Right atrium auricular region (tissue), 2 donors: ENCODE measurements at places on chromosomes 11 and 22. TPM values are rescaled to one million over a fixed set of nuclear protein-coding genes. Genes with fewer than 3 reads are reported as not detected.
A peak's percentile ranks its signal among the peaks of the same experiment; 100 is the strongest.

- no peak for DNase-seq
- peak overlapping the region; percentile 49 for H3K27ac ChIP-seq
- H3K4me3 ChIP-seq: no peak overlapping the region
- H3K36me3 ChIP-seq: no peaks in the 10 kb centered on the region
Measured at GRCh38 chr11:64687643-64688533, 35.1 kb downstream of the NRXN2 start.

DNA sequence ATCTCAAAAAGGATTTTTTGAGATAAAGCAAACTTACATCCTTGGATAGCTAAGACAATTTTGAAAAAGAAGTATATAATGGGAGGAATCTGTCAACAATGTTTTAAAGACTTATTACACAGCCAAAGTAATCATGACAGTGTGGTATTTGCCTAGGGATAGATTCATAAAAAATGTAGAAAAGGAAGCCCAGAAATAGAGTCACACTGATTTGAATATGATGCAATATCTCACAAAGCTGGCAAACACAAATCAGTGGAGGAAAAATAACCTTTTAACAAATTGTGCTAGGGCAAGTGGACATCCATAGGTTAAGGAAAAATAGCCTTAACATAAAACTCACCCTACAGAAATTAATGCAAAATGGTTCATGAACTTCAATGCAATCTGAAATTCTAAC lies 6.0 kb downstream of the XKR3 start:
- no peak overlapping the region for H3K27ac ChIP-seq
- H3K27me3 ChIP-seq: no peaks in the 10 kb centered on the region

DNA sequence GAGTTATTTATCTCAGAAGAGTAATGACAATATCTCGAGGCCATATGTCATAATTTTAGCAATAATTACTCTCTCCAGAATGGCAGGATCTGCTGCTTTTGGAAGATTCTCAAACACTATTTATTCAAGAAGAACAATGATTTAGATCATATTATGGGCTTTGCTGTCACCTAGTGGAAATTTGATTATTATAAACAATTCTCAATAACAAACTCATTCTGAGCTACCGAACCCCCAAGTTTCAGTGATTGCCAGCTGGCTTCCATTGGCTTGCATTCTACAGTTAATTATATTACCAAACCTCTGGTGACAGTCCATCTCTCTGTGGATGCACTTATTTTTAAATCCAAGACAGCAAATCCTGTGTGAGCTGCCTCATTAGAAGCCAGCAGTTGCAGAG lies 27.9 kb upstream of the SLC36A4 start:
- no peak for DNase-seq
- H3K4me1 ChIP-seq: no peaks in the 10 kb centered on the region
- H3K27ac ChIP-seq: no peak overlapping the region
- no peaks in the 10 kb centered on the region for H3K36me3 ChIP-seq

The ZBTB16 gene
- 65.5 TPM for total RNA-seq

The RIBC2 gene
- total RNA-seq: not detected

- H3K4me3 ChIP-seq: no peak overlapping the region
- peaks cover 91% of the 10 kb centered on the region for H3K36me3 ChIP-seq
- no peaks in the 10 kb centered on the region for H3K4me1 ChIP-seq
- DNase-seq: no peak
Measured at GRCh38 chr22:40314041-40314440, 32.3 kb upstream of the ADSL start.

The BACE1 gene
- total RNA-seq: 20.3 TPM

The MPZL2 gene
- total RNA-seq: 13.8 TPM

GRCh38 chr22:44192098-44192815 lies 11.5 kb downstream of the PARVG start:
- no peak overlapping the region for H3K27ac ChIP-seq
- no peaks in the 10 kb centered on the region for H3K4me1 ChIP-seq
- H3K27me3 ChIP-seq: no peaks in the 10 kb centered on the region
- H3K4me3 ChIP-seq: no peak overlapping the region

GRCh38 chr11:11010624-11011127 lies 152.8 kb upstream of the ZBED5 start:
- H3K4me3 ChIP-seq: no peak overlapping the region
- H3K27ac ChIP-seq: no peak overlapping the region
- peaks cover 10% of the 10 kb centered on the region for H3K4me1 ChIP-seq
- H3K27me3 ChIP-seq: no peaks in the 10 kb centered on the region
- DNase-seq: peak; percentile 61

- H3K27me3 ChIP-seq: no peaks in the 10 kb centered on the region
- peak; percentile 100 for DNase-seq
- peak within 1 kb of the TSS; percentile 86 for H3K4me3 ChIP-seq
- H3K27ac ChIP-seq: peak within 1 kb of the TSS; percentile 90
- peaks cover 44% of the 10 kb centered on the region for H3K36me3 ChIP-seq
Measured at GRCh38 chr11:57324886-57325734, at the start of gene TNKS1BP1. Gene TNKS1BP1 (minus strand): TSS chr11:57324952. CDS start chr11:57321885, 3,067 bp downstream.

The SNAP29 gene
- 20.8 TPM for total RNA-seq

- H3K27me3 ChIP-seq: no peaks in the 10 kb centered on the region
- H3K27ac ChIP-seq: no peak overlapping the region
- H3K36me3 ChIP-seq: no peaks in the 10 kb centered on the region
- peak; percentile 76 for DNase-seq
- no peak overlapping the region for H3K4me3 ChIP-seq
- H3K4me1 ChIP-seq: no peaks in the 10 kb centered on the region
Measured at GRCh38 chr11:15911377-15912044, 444.8 kb downstream of the SOX6 start.

The MICAL2 gene
- 77.6 TPM for total RNA-seq

The OR5B21 gene
- not detected for total RNA-seq

- no peak overlapping the region for H3K4me3 ChIP-seq
- peak; percentile 83 for DNase-seq
- H3K27ac ChIP-seq: no peak overlapping the region
Measured at GRCh38 chr22:26679003-26679629, 21.7 kb downstream of the MIAT start.

The CAPRIN1 gene
- total RNA-seq: 102 TPM

The RAG2 gene
- total RNA-seq: not detected

- no peaks in the 10 kb centered on the region for H3K27me3 ChIP-seq
- H3K36me3 ChIP-seq: no peaks in the 10 kb centered on the region
- no peak overlapping the region for H3K27ac ChIP-seq
- H3K4me3 ChIP-seq: no peak overlapping the region
- no peaks in the 10 kb centered on the region for H3K4me1 ChIP-seq
- no peak for DNase-seq
Measured at GRCh38 chr11:76610371-76610770, 60.2 kb downstream of the LRRC32 start.

The TMEM191C gene
- 1.3 TPM for total RNA-seq

- no peak overlapping the region for H3K27ac ChIP-seq
- H3K36me3 ChIP-seq: no peaks in the 10 kb centered on the region
- H3K4me1 ChIP-seq: no peaks in the 10 kb centered on the region
- H3K27me3 ChIP-seq: no peaks in the 10 kb centered on the region
Measured at GRCh38 chr11:16335236-16335962, 20.9 kb downstream of the SOX6 start.

- no peak for DNase-seq
- H3K36me3 ChIP-seq: no peaks in the 10 kb centered on the region
- H3K4me3 ChIP-seq: no peak overlapping the region
- H3K4me1 ChIP-seq: no peaks in the 10 kb centered on the region
- H3K27me3 ChIP-seq: no peaks in the 10 kb centered on the region
- H3K27ac ChIP-seq: no peak overlapping the region
Measured at GRCh38 chr11:14079011-14079410, 116.5 kb downstream of the SPON1 start.

DNA sequence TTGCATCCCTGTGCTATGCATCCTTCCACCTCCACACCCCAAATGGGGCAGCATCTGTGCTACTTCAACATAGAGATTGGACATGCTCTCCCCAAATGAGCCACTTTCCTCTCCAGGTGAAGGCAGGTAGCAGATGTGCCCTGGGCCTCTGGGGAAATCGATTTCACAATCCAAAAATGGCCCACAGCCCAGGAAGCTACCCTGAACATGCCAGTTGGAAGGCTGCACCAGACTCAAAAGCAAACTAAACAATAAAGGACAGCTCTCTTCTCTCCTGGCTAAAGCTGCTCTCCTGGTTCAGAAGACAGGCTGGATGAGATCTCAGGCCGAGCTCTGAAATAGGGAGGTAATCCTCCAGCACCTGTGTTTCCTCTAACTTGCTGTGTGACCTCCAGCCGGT lies 19.7 kb downstream of the ISX start:
- no peak overlapping the region for H3K27ac ChIP-seq
- DNase-seq: no peak
- no peaks in the 10 kb centered on the region for H3K27me3 ChIP-seq
- H3K4me1 ChIP-seq: no peaks in the 10 kb centered on the region
- H3K4me3 ChIP-seq: no peak overlapping the region

The UFD1 gene
- 22.7 TPM for total RNA-seq

GRCh38 chr11:45926001-45926401 lies 3.5 kb downstream of the LARGE2 start:
- H3K36me3 ChIP-seq: no peaks in the 10 kb centered on the region
- H3K27me3 ChIP-seq: peaks cover 13% of the 10 kb centered on the region
- H3K4me1 ChIP-seq: peaks cover 27% of the 10 kb centered on the region
- no peak overlapping the region for H3K27ac ChIP-seq
- no peak for DNase-seq
- H3K4me3 ChIP-seq: no peak overlapping the region

DNA sequence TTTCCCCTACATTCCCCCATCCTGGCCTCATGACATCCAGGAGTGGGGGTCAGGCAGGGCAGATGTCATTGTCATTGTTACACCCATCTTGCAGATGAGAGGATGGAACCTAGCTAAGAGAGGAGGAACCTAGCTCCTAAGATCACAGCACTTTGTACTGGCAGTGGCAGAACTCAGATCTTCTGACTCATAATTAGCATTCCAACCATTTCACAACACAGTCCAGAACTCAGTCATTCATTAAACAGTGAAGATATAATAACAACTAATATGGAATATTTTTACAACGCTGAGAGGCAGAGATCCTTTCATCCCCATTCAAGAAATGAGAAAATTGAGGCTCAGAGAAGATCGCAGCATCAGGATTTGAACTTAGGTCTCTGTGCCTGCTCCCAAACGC lies 127.8 kb downstream of the CHST1 start:
- no peaks in the 10 kb centered on the region for H3K27me3 ChIP-seq
- H3K4me3 ChIP-seq: no peak overlapping the region
- DNase-seq: no peak
- H3K4me1 ChIP-seq: no peaks in the 10 kb centered on the region
- H3K27ac ChIP-seq: no peak overlapping the region

The VSIG2 gene
- total RNA-seq: 6.3 TPM

DNA sequence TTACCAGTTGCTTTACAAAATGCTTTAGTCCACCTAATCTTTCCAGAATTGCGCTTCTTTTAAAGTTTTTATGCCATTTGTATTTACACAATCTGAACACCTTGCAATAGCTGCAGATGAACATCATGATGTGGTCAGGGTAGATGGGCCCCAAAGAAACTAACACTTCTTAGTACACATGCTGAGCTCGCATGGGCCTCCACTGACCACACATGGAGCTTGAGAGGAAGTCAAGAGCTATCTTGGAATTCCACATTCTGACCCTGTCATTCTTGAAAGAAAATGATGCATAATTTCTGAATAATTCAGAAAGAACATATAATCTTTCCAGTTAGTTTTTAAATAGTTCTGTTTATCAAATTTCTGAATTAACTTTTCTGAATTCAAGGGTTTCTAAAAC lies 7.7 kb downstream of the LIPT2 start:
- no peak for DNase-seq
- no peak overlapping the region for H3K4me3 ChIP-seq
- H3K36me3 ChIP-seq: no peaks in the 10 kb centered on the region
- no peaks in the 10 kb centered on the region for H3K27me3 ChIP-seq

The SCUBE2 gene
- 0.63 TPM for total RNA-seq

The PRRG4 gene
- total RNA-seq: 1.4 TPM

DNA sequence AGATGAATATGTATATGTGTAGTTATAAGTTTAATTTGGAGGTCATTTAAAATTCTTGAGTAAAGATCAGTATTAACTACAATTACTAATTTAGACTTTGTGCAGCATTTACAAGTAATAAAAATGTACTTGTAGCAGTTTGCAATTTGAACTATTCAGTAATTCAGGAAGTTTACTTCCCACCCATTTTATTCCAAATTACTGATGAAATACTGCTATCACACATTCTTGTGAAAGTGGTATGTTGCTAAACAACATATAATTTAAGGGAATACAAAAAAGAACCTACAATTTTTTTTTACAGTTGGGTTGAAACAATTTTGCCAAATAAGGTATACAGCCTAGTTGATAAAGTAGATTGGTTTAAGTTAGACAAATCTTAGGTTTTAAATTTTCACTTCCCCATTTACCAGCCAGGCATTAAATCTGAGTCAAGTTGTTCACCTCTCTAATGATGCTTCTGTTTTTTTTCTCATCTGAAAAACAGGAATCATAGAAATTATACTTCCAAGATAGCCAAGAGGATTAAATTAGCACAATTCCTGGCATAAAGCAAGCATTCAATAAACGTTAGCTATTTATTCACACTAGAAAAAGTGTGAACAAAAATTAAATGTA lies 45.3 kb downstream of the ZBTB44 start:
- peaks cover 7% of the 10 kb centered on the region for H3K36me3 ChIP-seq
- H3K4me3 ChIP-seq: no peak overlapping the region
- no peak overlapping the region for H3K27ac ChIP-seq
- H3K4me1 ChIP-seq: peaks cover 5% of the 10 kb centered on the region
- no peaks in the 10 kb centered on the region for H3K27me3 ChIP-seq

DNA sequence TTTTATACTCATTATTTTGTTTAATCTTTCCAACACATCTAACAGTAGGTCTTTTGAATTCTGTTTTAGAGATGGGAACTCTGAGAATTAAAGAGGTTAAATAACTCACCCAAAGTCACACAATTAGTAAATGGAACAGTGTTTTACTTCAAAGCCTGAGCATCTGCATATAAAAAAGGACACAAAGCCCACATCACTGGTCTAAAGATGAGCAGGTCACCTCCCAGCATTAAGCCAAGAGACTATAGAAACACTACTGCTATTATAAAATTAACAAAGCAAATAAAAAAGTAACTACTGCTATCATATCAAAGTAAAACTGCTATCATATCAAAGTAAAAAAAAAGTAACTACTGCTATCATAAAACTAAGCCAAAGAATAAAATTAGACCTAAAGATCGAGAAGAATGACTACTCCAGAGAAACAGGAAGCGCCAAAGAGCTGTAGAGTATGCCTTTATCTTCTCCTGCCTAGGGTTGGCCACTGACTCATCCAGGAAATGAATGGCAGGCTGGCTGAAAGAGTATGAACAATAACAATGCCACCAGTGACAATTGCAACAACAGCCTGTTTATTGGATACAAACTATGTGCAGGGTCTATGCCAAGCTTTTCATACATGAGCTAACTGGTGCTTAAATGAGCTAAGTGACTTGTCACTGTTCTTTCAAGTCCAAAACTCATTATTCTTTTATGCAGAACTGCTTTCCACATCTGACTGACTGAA lies 1153.0 kb upstream of the TENM4 start:
- no peak for DNase-seq
- H3K27me3 ChIP-seq: no peaks in the 10 kb centered on the region
- H3K4me1 ChIP-seq: no peaks in the 10 kb centered on the region
- no peak overlapping the region for H3K4me3 ChIP-seq
- H3K27ac ChIP-seq: no peak overlapping the region
